ENCODE measurements at places on chromosomes 6 and 20.

- no peak for DNase-seq
Measured at GRCh38 chr6:144315981-144316861, 31.1 kb downstream of the UTRN start.

- no peak for DNase-seq
Measured at GRCh38 chr6:150991487-150991886, 126.0 kb downstream of the MTHFD1L start.

DNA sequence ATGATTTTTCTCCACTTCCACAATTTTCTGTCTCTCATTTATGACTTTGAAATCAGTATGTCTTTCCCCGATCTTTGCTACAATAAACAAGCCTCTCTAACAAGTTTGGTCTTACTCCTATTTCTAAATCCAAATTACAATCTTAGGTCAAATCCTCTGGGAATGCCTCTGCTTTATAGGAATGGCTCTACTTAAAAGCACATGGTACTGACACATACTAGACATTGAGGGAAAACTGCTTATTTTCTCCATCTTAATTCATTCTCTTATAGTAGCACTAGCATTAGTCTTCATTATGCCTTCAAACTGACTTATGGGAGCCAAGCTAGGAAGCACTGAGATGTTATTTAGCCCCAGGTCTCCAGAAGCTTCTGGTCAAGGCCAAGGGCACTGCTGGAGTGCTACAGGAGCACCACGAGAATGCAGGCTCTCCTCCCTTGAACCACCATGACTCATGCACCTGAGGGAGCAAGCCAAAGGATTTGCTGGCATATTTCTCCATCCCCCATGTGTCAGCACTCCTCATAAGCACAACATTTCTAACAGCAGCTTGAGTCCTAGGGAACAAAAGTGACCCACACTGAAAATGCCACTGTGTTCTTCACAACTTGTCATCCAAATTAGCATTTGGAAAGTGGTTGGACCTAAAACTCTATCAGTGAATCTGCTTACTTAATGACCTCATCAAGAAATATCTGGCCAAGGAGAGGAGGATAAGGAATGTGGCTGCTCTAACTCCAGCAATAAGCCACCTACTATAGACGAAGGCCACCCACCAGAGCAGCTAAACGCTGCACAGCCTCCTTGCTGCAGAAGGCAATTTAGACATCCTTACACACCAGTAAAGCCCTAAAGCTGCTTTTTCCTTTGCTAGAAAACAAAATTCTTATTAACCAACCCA is 156.8 kb upstream of the KCNQ5 start:
- DNase-seq: no peak

DNA sequence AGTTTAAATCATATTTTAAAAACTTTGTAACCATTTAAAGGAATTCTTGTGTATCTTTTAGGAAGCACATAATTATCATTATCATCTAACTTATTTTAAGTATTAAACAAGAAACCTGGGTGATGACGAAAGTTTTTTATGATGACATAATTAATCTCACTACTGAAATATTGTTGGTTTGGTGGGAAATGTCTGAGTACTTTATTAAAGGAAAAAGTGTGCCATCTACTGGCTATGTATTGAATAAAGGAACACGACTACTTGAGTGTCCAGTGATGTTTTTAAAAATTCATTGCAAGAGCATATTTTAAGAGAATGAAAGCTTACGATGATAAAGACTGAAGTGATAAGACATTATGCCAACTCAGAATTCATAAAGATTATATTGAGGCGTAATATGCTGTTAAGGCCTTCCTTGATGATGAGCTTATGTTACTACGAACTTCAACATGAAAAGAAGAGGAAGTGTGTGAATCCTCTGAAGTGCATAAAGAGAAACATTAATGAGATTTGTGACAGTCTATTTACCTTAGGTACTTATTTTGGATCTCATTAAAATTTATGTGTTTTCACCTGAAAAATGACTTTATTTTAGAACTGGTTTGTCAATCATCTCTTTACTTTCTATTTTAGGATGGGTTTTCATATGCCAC is 12.0 kb upstream of the TRMT11 start:
- DNase-seq: no peak

All from COLO829 (cell line).